ENCODE measurements at places on chromosomes 13 and 19.

- DNase-seq: no peak
Measured at GRCh38 chr13:104389691-104390090, 1323.5 kb upstream of the SLC10A2 start.

- no peak for DNase-seq
Measured at GRCh38 chr13:109853153-109853552, 66.8 kb upstream of the IRS2 start.

- no peak for DNase-seq
Measured at GRCh38 chr19:34229721-34230120, 24.6 kb upstream of the GARRE1 start.

DNA sequence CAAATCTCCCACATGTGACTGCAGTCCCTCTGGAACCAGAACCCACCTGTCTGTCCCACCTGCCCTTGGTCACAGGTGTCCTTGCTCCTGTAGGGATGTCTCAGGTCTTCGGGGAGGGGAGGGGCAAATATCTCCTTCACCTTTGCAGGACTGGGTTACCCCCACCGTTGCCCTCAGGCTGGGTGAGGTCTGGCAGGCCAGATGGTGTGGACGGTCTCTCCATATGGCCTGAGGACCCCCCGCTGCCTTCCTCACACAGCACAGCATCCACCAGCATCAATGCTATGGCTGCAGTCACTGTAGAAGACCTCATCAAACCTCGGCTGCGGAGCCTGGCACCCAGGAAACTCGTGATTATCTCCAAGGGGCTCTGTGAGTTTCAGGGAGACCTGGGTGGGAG lies 10.0 kb downstream of the SLC5A5 start:
- DNase-seq: no peak

- DNase-seq: no peak
Measured at GRCh38 chr19:31070146-31071065, 278.8 kb downstream of the TSHZ3 start.

GRCh38 chr13:26880735-26881134 lies 120.1 kb upstream of the GPR12 start:
- DNase-seq: no peak

DNA sequence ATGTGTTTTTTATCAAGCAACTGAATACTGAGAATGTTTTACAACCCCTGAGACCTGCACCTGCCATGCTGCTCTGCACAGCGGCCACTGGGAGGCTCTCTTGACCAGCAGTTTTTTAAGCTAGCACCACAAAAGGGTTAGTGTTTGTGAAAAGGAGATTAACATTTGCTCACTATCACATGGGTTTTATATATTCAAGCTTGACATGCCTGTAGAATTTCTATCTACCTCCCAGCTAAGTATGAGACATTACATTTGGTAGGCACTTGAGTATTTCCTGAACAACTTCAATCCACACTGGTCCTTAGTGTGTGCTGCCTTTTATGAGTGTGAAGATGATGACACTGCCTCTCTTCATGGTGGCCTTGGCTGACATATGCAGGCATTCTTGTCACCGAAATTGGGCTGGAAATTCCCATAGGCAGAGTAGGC lies 1238.9 kb downstream of the UQCRFS1 start:
- DNase-seq: peak; percentile 4

DNA sequence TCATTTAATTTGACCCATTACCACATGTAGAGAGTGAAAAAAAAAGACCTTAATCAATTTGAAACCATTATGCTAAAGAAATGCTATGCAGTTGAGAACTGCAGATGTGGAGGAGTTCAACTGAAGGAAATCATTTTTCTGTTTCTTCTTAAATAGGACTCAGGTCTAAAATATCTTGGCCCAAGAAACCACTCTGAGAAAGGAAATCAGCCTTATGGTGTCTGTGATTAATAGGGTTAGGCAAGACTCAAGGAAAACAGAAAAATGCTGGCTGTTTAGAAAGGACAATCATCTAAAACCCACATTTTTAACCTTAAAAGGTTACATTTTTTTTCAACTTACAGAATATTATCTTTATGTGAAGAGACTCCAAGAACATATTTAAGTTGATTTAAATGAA lies 1.9 kb upstream of the SLITRK1 start:
- DNase-seq: no peak

GRCh38 chr13:51206584-51206983 lies 15.6 kb upstream of the FAM124A start:
- DNase-seq: no peak

- DNase-seq: no peak
Measured at GRCh38 chr19:11444059-11444458, 8.6 kb downstream of the PRKCSH start.

GRCh38 chr19:21143854-21144253 lies 2.0 kb downstream of the ZNF431 start:
- DNase-seq: no peak

GRCh38 chr13:21035498-21035897 lies 25.9 kb downstream of the LATS2 start:
- no peak for DNase-seq

All from stimulated activated CD4-positive, alpha-beta T cell treated with anti-CD3 and anti-CD28 coated beads, TNF-alpha, amount 100 ng/mL, for 24 hours (primary cell).